ENCODE measurements at places on chromosomes 11 and 22.

- no peak for DNase-seq
Measured at GRCh38 chr11:69704508-69705253, 859 bp upstream of the FGF19 start.

DNA sequence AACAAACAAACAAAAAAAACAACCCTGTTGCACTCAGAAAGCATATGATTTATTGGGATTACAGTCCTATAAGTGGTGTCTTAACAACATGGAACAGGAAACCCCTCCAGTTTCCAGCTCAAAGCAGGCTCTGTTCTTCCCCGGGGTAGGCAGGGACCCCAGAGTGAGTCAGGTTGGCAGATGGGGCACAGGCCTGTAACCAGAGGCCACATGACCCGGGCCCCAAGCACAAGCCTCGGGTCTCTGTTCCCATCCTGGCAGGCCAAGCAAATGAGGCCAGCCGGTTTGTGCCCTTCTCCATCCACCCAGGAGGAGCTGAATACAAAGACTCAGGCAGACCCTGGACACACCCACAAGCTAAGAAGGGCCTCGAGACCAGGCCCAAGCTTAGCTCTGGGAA, 75.8 kb downstream of the NAT10 start:
- DNase-seq, result no peak

GRCh38 chr11:13238879-13239514, 38.6 kb upstream of the BMAL1 start:
- peak; percentile 51 for DNase-seq

DNA sequence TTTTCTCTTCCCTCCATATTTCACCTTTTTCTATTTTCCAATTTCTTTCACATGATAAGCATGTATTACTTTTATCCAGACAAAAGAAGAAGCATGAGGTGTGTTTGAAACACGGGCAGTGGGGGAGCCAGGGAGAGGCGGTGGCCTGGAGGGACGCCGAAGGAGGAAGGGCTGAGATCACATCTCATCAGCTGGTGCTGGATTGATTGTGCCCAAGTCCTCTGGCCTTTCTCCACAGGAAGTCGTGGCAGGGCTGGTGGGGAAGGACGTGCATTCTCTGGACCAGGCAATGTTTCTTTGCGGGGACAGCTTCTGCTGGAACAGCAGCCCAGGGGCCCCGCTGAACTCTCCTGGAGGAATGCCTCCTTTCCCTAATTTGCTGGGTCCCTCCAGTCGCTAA, 82.9 kb downstream of the MIAT start:
- DNase-seq, result no peak

GRCh38 chr11:362642-363442, 6.5 kb upstream of the B4GALNT4 start:
- DNase-seq, result no peak

DNA sequence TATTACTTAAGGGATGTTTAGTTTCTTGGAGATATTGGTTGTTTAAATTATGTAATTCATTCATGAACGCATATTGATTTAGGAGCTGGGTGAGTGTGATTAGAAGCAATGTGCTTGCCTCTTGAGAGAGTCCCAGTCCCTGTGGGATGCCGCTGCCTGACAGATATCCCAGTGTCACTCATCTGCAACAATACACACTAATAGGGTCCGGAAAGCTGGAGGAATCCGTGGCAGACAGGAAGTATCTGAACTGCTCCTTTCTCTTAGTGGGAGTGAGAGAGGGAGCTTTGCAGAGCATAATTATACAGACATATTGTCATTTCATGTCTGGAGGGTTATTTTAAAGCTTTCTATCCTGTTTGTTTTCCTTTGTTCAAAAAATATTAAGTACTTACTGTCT, 17.4 kb downstream of the AMOTL1 start:
- DNase-seq, result no peak

Data from AG10803 (cell line).